PC-9 (cell line): ENCODE measurements at places on chromosomes 12 and 14.

- no peak for DNase-seq
Measured at GRCh38 chr12:52436828-52437474, 2.8 kb upstream of the KRT75 start.

DNA sequence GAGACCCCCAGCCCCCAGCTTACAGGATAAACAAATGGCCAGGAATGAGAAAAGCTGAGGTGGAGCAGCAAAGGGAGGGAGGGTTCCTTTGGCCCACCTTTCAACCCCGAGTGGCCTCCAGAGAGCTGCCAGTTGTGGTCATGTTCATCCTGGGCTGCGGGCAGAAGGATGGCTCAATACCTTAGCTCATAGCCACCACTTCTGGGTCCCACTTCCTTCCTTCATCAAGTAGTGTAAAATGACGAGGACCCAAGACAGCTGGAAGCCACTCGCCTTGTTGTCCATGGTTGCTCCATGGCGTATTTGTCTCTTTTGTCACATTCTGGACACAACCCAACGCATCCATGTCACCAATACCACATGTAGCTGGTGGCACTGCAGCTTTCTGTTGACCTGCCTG, 24.2 kb downstream of the CRACR2A start:
- DNase-seq: no peak

DNA sequence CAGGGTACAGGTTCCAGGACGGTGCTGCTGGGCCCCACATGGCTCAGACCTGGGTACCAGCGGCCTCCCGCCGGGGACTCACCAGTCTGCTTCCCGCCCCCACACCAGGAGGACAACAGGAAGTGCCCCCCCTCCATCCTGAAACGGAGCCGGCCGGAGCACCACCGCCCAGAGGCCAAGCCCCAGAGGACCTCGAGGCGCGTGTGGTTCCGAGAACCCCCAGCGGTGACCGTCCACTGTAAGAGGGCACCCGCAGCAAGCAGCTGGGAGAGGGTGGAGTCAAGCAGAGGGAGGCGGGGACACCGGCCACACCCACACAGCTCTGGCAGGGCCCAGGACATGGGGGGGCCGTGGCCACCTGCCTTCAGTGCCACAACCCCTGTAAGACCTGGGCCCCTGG, 8.1 kb downstream of the C14orf180 start:
- DNase-seq: no peak

- DNase-seq: no peak
Measured at GRCh38 chr12:1502831-1503230, 91.5 kb downstream of the FBXL14 start.

GRCh38 chr14:40889126-40889525, 717.5 kb upstream of the LRFN5 start:
- no peak for DNase-seq

DNA sequence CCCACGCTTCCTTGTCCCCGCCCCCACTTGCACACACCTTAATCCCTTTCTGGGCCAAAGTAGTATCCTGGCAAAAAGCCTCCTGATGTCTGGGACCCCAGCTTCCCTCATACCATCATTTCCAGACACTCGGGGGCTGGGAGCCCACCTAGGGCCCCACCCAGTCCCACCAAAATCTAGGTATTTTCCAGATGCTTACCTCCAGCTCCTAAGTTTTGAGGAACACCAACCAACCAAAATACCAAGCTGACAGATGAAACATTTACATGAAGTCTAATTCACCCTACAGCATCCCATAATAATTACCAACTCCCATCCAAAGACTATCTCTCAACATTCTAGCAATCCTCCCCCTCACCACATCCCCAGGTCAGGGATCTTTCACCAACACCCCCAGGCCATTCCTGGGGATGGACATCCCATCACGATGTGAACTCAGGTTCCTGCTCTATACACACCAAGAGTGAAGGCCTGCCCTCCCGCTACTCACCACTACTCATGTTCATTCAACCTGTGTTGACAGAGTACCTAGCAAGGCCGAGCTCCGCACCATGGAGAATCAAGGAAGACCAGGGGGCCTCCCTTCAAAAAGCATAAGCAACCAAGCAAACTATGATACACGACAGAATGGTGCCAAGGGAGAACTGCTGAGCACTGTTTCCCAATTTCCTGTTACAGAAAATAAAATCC, 1.6 kb upstream of the CHD4 start:
- no peak for DNase-seq

GRCh38 chr12:75058228-75058627, 151.4 kb downstream of the KCNC2 start:
- no peak for DNase-seq

GRCh38 chr12:11927286-11927935, 143.3 kb upstream of the BCL2L14 start:
- DNase-seq: no peak

DNA sequence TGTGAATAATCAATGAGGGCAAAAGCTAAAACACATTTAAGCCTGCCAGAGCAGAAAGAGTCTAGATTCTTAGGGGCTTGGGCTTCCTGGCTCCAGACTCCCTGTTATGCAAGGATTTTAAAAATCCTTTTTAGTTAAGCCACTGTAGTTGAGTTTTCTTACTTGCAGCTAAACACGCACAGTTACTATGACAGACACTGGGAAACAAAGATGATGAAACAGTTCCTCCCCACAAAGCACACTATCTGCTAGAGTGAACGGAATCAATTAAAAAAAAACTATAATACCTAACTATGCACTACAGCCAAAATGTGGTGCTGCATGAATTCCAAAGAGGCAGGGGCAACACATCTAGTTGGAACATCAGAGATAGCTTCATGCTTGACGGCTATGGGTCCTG, 28.2 kb downstream of the RPS6KA5 start:
- DNase-seq: no peak

DNA sequence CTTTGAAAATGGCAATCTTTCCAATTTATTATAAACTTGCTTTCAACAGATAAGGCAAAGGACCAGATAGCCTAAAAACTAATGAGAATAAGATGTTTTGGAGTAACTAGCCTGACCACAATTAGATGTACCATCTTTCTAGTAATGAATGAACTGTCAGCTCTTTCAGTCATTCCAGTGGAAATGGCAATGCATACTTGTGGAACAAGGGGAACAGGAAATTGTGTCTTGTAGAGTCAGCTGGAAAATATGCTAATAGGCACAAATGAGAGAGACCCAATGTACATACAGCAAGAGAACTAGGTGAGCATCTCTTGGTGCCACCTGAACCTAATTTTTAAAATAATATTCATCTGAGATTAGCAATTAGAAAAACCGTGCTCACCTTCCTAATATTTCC, 76.1 kb upstream of the GPHB5 start:
- no peak for DNase-seq

GRCh38 chr14:96484399-96484798, 17.8 kb upstream of the PAPOLA start:
- DNase-seq: no peak

DNA sequence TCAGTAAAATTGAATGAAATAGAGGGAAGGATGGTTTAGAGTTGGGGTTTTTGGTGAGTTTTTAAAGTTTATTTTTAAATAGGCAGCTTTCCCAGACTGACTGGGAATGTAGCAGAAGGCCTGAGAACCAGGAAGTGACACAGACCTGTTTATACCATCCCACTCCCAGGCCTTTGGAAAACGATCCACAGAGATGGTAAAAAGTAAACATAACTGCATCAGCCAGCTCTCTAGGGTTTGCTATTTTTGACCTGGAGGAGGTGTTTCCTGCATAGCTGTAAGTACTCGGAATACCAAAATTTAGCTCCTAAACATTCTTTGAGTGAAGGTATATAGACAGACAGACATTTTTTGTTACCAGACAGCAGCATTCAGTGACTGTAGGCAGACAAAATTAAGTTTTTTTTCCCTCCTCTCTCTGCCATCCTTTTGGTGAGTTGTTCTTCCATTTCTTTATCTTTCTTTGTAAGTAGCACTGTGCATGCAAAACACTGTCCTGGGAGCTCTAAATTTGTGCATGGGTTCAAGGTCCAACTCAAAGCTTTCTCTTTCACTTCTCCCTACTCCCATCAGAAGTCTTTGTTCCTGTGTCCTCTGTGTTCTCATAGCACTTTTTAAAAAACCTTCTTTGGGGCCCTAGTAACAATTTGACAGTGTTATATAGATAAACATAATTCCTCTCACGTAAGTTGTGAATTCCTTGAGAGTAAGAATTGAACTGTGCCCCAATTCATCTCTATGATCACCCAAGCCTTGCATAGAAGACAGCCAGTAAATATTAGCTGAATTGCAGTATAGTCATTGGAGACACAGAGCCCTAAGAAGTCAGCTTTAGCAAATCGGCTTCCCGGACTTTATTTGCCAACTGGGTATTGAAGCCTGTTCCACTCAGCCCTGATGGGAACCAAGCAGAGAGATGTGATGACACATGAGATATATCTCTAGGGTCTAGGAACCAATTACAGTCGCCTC, 37.4 kb downstream of the SUSD6 start:
- no peak for DNase-seq

DNA sequence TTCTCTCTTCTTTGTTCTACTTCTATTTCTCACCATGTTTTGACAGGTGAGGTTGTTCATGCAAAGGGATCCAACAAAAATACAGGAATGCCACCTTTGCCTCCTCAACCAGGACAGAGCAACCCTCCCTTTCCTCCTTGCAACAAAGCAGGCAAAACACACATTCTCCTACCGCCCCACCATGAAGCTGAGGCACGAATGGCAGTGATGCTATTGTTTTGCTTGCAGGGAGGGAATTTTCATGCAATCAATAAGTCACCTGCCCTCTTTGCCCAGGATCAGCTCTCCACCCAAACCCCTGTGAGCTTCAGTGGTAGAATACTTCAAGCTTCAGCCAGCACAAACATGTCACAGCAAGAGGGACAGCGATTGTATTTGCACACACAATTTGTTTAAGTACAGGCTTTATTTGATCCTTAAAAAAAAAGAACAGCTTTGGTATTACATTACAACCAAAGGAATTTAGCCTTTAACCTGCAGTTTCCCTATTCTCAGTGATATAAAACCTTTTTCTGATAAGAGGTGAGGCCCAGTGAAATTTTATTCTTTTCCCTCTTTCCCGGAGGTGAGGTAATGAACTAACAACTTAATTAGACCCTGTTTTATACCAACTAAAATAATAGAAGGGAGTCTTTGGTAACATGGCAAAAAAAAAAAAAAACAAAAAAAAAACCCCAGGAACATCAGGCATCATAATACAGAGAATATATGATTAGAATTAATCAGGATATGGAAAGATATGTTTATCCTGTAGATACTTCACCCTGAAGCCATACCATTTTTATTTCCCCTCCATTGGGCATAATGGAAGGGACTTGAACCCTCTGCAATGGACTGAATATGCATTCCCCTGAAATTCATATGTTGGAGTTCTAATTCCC, 87.0 kb upstream of the EEA1 start:
- peak; percentile 28 for DNase-seq

DNA sequence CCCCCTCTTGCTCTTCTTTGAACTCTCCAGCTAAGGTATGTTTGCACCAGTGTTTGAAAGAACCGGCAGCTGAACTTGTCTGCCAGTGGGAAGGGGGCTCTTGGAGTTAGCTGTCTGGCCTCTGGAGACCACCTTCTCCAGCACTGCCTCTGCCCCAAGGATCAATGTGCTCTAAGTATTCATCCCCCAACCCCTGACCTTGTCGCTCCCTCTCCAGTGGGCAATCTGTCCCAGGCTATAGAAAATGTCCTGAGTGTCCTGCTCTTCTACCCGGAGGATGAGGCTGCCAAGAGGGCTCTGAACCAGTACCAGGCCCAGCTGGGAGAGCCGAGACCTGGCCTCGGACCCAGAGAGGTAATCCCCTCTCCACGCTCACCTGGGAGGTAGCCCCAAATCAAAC, 2.8 kb downstream of the P3H3 start:
- no peak for DNase-seq

GRCh38 chr12:106018286-106018685, 120.5 kb downstream of the NUAK1 start:
- DNase-seq: no peak

- DNase-seq: no peak
Measured at GRCh38 chr12:49341777-49342065, 4.7 kb upstream of the C1QL4 start.

DNA sequence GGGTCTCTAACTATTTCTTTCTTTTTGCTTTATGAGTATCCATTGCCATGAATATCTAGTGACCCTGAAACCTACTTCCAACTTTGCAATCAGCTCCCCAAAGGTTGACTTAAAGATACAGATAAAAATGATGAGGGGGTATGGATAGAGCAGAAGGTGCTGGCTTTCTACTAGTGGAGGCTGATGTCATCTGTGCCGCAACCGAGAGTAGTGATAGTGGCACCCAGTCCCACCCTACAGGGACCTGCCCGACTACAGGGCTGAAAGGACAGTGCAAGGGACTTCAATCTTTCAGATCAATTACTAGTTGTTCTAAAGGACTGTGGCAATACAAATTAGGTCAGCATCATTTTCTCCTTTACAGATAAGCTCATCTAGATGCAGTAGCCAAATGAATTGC, 806.0 kb downstream of the VRK1 start:
- DNase-seq: no peak

DNA sequence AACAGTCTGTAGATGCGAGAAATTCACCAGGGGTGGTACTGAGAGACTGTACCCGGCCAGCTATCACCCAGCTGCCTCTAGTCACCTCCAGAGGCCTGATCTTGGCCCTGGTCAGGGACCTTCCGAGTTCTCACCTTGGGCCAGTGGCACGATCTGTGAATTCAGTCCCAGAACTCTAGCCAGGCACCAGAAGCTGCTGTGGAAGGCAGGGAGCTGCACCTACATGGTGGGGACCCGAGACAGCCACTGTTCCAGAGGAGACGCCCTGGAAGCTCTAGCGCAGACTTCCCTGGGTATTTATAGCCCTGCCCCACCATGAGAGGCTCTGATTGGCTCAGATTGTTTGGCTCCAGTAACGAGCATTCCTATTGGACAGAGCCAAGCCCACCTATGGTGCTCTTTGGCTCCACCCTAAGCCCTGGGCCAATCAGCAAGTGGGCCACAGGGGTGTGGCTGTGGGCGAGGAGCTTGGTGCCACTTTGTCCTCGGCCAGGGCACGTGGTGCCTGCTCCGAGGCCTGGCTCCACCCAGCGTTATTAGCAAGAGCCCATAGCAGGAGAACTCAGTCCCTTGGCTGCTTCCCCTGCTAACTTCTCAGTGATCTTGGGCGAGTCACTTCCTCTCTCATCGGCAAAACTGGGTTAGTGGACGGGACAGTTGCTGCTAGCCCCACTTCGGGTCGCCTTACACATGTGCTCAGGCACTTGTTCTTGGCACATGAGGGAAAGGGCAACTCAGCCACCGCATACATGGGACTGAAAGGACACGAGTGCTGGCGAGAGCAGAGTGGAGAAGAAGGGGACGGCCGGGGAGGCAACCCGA, 89.0 kb upstream of the BCL11B start:
- no peak for DNase-seq

- DNase-seq: no peak
Measured at GRCh38 chr12:117015811-117016210, 83.4 kb downstream of the TESC start.

DNA sequence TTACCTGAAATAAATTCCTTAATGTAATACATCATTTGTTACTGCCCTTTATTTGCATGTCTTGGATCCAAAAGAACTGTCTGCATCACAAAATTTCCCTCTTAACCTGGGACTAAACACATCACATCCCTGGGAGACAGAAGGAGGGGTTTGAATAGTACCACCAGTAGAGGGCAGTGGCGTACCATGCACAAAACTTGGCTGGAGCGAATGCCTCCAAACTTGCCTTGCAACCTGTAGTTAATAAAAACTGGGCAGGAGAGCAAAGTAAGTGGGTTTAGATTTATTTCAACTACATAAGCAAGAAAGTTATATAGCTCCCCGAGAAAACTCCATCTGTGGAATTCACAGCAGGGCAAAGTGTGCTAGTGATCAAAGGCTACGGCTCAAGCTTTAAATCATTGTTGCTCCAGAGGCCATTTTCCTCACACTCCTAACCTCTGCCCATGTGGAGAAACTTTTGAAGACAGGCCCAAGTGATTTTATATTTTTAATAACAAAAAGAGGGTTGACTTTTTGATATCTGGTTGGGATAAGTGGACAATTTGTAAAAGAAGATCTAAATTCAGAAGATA, 1176.7 kb upstream of the SEL1L start:
- peak; percentile 37 for DNase-seq
